SK-N-SH (cell line): ENCODE measurements at places on chromosomes 2 and 18.

DNA sequence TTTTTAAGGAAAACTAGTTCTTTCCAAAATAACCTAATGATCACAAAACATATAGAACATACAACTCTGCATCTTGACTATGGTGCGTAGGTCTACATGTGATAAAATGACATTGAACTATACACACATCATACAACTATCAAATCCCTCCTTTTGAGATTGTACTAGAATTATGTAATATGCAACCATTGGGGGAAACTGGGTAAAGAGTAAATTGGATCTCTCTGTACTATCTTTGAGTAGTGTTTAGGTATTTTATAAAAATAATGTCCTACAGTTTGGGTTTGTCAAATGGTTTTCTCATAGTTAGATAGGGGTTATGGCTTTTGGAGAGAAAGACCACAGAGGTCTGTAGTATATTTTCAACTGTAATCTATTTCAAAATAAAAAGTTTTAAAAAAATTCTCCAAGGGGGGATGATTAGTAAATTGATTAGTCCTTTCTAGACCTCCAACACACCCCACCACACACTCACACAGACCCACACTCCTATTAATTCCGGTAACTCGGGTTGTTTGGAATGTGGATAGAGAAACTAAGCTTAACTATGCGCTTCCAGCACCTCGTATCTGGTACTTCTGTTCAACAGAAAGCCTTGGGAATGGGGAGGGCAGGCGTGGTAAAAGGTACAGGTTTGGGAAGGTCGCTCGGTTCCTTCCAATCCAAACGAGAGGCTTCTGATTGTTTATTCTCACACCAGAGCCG is 695 bp upstream of the BIRC6 start:
- DNase-seq: no peak

DNA sequence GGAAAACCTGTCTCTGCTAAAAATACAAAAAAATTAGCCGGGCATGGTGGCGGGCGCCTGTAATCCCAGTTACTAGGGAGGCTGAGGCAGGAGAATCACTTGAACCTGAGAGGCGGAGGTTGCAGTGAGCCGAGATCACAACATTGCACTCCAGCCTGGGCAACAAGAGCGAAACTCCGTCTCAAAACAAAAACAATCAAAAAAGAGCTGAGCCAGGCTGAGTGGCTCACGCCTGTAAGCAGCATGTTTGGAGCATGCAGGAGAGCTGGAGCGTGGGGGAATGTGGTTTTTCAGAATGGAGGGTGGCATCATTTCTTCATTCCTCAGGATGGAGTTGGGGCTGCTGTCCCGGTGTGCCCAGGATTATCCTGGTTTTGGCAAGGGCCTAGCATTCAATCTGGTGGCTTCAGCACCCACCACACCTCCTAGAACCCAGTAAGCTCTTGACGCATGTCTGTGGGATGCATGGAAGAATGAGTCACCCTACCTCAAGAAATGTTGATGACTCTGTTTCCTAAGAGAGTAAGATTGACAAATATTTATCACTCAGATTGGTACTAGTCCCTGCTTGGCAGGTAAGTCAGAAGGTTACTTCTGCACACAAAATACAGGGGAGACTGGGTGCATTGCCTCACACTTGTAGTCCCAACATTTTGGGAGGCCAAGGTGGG is 90.2 kb upstream of the ODC1 start:
- no peak for DNase-seq

- no peak for DNase-seq
Measured at GRCh38 chr18:28858248-28858647, 681.3 kb upstream of the CDH2 start.

- DNase-seq: no peak
Measured at GRCh38 chr2:162184821-162185450, 32.9 kb upstream of the GCG start.

GRCh38 chr18:56172527-56172926 is 465.9 kb downstream of the TXNL1 start:
- no peak for DNase-seq

DNA sequence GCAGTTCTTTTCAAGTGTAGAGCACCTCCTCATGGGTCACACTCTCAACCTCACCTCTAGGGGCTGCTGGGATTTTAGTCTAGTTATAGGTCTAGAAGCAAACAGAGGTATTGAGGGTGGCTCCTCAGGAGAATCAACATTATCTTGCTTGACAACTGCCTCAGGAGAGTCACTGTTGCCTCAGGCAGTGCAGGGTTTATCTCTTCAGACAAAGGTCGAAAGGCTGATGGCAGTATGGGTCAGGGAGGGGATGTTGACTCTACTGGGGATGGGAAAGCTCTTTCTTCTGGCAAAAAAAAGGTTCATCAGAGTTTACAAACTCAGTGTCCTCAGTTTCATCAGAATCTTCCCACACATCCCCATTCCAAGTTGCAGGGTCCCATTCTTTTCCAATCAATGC is 24.0 kb downstream of the DTNA start:
- no peak for DNase-seq

GRCh38 chr18:12656938-12657683 is 796 bp downstream of the SPIRE1 start:
- DNase-seq: peak; percentile 78

DNA sequence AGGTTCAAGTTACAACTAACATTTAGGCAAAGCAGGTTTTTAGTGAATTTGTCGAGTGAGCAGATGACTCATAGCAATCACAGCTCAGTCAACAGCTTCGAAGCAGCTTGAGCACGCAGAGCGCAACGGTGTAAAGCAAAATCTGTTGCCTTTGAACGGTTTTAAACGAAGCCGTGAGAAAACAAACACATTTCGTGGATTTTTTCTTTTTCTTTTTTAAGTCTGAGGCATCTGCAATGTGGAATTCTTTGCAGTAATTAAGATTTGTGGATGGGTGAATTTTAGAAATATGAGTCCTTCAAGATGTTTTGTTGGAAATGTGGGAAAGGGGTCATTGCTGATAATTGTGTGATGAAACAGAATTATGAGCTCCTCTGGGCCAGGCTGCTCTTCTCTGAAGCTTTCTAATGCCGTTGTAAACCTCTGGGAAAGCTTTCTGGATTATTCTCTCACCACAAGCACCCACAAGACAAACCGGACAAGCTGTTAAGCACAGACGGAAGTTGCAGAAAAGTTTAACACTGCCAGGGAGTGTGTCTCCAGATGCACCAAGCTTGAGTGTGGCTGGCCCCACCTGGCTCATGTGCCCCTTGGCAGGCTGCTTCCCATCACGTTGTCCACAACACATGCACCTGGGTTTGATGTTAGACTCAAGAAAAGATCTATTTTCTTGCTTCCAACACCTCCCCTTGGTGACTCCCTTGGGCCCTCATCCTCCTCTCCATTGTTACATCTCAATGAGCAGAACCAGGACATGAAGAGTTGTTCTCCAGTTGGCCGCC is 224.7 kb downstream of the ACKR3 start:
- no peak for DNase-seq

GRCh38 chr2:128105072-128105471 is 14.1 kb downstream of the UGGT1 start:
- DNase-seq: no peak

DNA sequence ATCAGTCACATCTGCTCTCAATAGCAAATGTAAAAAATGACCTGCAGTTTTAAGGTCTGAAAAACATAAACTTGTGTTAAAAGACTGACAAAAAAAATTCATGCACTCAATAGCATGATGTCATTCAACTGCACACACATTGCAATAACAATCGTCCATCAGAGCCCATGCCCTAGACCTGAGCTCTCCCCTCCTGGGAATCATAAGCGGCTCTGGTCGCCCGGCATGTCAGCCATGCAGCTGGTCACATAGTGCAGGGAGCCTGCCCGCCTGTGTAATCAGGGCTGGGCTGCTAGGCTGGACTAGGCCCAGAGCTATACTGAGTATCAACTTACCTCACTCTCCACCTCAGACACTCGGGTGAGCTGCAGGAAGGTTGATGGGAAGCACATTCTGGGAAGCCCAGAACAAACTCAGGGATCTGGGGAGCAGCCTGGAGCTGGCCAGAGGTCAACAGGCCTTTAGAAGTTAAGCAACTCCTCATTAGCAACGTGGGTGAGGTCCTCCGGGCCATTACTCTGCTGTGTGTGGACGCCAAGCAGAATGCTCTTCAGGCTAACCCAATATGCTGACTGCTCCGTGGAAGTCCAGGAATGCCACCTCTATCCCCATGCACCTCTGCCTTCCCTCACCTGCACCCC is 165.5 kb downstream of the TTC32 start:
- DNase-seq: no peak

- DNase-seq: no peak
Measured at GRCh38 chr18:12088096-12088495, 5.5 kb upstream of the ANKRD62 start.

- DNase-seq: no peak
Measured at GRCh38 chr2:75512455-75513212, 48.1 kb downstream of the EVA1A start.

DNA sequence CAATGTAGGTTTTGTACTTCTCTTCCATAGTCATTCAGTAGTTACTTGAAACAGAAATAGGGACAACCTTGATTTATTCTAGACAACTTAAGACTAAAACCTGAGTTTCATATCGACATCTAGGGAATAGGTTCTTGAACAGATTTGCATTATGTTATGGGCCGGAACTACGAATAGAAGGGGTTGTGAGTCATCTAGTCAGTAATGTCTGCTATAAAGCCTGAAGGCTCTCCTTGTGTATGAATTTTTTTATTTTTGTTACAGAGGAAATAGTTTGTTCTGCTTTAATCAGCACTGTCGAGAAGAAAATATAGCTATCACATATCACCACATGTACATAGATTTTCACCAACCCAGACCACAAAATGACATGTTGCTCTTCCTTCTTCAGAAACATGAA is 17.3 kb upstream of the TRIM43 start:
- DNase-seq: no peak

GRCh38 chr2:212007972-212008371 is 530.6 kb downstream of the ERBB4 start:
- DNase-seq: no peak
